ENCODE measurements at places on chromosomes 6 and 20.

DNA sequence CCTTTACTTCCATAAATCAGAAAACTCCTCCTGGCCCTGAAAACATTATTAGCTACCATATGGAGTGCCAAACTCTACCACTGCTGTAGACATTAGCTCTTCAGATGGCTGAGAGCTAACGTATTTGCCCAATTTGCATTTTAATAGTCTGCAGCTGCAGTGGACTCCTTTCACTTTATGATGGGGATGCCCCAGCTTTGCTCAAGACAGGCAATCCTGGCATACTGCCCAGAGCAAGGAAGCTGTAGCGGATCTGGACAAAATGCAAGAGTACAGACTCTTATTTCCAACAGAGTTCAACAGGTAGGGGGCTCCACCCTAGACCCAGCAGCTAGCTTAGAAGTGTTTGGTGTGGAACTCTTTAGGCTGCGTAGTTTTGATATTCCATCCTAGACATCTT is 246.7 kb downstream of the FOXC1 start:
- no peak for DNase-seq

DNA sequence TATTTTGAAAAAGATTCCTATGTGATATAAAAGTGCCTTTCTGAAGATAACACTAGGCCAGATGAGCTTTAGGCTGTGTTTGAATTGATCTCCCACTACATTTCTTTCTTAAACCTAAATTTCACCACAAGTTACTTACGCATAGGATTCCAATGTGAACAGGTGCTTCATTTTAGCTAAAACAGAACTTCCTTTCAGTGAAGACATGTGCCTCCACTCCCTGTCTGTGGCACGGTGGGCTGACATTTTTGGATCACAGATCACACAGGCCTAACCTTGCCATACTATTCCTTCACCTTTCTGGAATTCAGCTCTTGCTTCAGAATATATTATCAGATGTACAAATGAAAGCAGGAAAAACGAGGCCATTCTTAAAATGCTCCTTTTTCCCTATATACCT is 231.8 kb downstream of the SAMD5 start:
- DNase-seq: no peak

- no peak for DNase-seq
These were observed 3.1 kb upstream of the NCOA3 start for GRCh38 chr20:47498606-47499005.

GRCh38 chr6:329888-330691 is 37.8 kb downstream of the DUSP22 start:
- no peak for DNase-seq

All from amygdala (tissue), 56 donors.